ENCODE measurements at places on chromosomes 7 and 10.

- no peak for DNase-seq
These were observed 11.2 kb downstream of the ZFYVE27 start for GRCh38 chr10:97748116-97748515.

DNA sequence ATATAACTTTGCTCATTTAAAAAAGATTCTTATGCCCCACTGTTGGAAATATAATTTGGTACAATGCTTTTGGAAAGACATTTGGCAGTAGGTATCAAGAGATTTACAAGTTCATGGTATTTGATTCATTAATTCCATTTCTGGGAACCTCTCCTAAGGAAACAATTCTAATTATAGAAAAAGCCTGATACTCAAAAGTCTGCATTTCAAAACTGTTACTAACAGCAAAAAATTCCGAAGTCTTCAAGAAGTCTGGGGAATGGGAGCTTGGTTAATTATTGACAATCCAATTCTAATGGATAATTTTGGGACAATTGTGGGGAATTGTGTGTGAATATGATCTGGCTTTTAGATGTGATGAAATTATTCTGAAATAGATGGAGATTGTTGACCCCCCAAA lies 59.6 kb downstream of the HDAC9 start:
- no peak for DNase-seq

GRCh38 chr7:23093546-23093945 lies 12.0 kb upstream of the KLHL7 start:
- DNase-seq, result no peak

GRCh38 chr10:49498425-49498824 lies 40.5 kb downstream of the ERCC6 start:
- DNase-seq, result no peak

- no peak for DNase-seq
These were observed 202.2 kb upstream of the ETV1 start for GRCh38 chr7:14191686-14192098.

- no peak for DNase-seq
These were observed 2.4 kb downstream of the ACTA2 start for GRCh38 chr10:88949912-88950837.

DNA sequence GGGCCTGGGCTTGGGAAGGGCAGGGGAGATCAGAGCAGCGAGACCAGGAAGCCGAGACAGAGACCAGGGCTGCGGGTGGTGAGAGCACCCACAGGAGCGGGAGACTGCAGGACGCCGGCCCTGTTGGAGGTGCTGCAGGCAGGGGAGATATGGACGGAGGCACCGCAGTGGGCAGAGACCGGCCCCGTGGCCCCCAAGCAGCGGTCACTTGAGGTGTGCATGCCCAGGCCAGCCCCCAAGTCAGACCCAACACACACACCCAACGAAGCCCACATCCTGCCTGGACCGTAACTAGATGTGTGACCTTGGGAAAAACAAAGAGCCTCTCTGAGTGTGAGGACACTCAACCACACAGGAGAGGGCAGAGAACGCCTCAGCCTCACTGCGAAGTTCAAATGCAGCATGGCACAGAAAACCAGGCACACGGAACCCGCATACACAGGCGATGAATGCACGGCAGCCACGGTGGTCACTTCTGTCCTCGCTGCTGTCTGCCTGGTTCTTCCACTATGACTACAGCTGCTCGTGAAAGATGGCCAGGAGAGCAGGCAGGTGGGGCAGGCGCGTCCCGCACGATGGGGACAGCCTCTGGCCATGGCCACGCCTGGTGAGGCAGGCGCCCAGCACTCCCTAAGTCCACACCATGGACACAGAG lies 214.7 kb downstream of the MAD1L1 start:
- no peak for DNase-seq

GRCh38 chr10:52678611-52679010 lies 94.0 kb downstream of the MBL2 start:
- no peak for DNase-seq

GRCh38 chr10:95414016-95414830 lies 123.4 kb upstream of the PDLIM1 start:
- no peak for DNase-seq

- no peak for DNase-seq
These were observed 182.8 kb downstream of the MAD1L1 start for GRCh38 chr7:2049782-2050510.

- peak; percentile 31 for DNase-seq
These were observed 33.0 kb downstream of the TMEM106B start for GRCh38 chr7:12244129-12244528.

DNA sequence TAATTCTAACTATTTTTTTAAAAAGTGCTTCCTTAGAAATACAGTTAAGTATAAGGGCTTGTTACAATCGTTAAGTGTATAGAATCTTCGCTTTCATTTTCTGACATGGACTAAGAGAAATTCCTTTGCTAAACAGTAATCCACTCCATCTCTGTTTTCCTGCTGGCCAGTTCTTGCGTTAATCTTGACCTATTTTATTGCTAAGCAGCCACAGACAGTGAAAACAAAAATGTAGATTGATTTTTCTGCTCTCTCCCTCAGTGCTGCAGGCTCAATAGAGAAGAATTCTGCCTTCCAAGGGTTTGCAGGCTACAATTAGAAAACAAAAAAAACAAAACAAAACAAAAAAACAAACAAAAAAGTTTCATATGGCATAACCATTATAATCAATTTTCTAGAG lies 310.4 kb upstream of the ADARB2 start:
- DNase-seq, result no peak

DNA sequence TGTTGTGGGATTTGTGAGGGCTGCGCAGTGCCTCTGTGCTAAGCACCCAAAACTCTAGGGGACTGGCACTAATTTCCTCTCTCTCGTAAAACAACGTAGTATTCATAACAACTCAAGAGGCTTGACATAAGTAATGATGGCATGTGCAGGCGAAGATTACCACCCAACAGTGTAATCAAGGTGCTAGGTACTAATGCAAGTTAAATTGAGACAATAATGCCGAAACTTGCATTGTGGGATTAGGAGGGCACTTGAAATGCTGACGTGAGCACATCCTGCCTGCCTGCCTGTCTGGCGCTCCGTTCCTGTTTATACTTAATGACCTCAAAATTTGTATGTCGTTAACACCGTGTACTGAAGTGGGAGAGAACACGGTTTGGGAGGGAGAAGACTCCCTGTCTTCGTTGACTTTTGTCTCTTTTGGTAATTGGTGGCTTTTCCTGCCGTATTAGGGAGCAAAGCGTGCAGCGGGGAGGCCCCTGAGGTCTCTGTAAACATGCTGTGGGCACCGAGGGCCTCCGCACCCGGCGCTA lies 139.0 kb downstream of the MGMT start:
- no peak for DNase-seq

DNA sequence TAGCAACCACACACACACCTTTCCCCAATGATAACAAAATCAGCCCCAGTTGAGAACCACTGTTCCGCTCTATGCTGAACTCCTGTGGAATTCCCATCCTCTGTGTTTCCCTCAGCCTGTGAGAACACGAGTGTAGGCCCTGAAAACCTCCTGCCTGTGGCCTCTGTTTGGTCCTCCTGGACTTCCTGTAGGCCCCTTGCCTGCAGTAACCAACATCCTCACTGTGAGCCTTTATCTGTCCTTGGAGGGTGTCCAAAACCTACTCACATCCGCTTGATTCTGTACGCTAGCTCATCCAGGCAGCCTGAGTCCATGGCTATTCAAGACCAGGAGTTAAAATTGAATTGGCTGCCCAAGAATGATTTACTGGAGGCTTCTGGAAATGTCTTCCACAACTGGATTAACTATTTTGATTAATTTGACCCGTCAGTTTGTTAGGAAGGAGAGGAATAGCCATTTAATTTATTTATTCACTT lies 149.8 kb downstream of the AKR1D1 start:
- DNase-seq, result no peak

DNA sequence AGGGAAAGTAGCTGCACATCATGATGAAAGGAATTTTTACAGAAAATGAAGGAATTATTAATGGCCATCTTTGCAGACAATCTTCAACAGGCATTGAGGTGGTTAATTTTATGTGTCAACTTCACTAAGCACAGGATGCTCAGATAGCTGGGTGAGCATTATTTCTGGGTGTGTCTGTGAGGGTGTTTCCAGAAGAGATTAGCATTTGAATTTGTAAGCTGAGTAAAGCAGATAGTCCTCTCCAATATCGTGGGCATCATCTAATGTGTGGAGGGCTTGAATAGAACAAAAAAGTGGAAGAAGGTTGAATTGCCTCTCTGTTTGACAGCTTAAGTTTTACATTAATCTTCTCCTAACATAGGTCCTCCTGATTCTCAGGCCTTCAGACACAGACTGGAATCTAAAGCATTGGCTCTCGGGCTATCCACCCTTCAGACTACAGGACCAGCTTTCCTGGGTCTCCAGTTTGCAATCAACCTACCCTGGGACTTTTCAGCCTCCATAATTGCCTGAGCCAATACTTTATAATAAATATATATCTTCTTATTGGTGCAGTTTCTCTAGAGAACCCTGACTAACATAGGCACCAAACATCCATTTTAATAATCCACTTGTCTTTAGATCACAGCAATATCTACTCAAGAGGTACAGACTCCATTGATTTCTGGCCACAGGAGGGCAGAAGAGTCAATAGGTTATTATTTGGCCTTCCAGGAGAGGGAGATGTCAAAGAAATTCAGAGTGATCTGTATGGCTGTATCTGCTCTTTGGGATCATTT lies 10.5 kb upstream of the CRPPA start:
- DNase-seq, result peak; percentile 7

GRCh38 chr7:149686011-149686410 lies 87.4 kb downstream of the ZNF467 start:
- peak; percentile 88 for DNase-seq

GRCh38 chr10:129755158-129755591 lies 208.9 kb downstream of the EBF3 start:
- no peak for DNase-seq

- peak; percentile 61 for DNase-seq
These were observed 7.8 kb downstream of the HPS6 start for GRCh38 chr10:102072673-102073527.

DNA sequence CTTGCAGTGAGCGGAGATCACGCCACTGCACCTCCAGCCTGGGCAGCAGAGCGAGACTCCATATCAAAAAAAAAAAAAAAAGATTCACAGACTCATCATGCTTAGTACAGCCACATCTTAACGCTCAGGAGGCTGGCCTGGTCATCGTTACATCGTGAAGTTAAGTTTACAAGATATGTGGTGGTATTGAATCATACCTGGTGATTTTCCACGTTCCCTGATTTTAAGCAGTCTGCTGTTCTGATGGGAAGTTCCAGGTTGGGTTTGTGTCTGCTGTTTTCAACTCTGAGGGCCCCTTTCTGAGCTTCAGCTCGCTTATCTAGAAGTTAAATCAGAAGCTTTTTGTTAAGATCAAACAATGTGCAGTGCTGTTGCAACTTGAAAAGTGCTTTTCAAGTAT lies 6.9 kb downstream of the PPP2R2D start:
- no peak for DNase-seq

DNA sequence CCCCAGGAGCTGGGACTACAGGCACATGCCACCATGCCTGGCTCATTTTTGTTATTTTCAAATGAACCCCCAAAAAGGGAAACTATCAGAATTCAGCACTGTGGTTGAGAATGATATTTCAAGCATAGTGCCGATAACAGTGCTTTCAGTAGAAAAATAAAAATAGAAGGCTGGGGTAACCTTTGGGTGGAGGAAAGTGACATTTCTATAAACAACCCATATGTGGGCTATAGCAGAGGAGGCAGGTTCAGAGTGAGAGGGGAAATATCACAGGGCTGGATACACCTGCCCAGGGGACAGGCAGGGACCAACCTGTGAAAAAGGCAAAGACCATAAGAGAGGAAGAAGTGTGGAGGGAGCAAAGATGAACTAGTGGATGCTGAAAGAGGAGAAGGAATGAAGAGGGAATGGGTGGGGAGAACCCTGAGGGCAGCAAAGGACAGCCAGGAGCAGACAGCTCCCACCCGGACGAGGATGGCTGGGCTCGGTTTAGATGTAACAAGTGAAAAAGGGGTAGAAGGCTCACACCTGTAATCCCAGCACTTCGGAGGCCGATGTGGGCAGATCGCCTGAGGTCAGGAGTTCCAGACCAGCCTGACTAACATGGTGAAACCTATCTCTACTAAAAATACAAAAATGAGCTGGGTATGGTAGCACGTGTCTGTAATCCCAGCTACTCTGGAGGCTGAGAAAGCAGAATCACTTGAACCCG lies 56.5 kb downstream of the MAP3K8 start:
- no peak for DNase-seq

- DNase-seq, result peak; percentile 76
These were observed 181.7 kb downstream of the ST7 start for GRCh38 chr7:117134889-117135552.

DNA sequence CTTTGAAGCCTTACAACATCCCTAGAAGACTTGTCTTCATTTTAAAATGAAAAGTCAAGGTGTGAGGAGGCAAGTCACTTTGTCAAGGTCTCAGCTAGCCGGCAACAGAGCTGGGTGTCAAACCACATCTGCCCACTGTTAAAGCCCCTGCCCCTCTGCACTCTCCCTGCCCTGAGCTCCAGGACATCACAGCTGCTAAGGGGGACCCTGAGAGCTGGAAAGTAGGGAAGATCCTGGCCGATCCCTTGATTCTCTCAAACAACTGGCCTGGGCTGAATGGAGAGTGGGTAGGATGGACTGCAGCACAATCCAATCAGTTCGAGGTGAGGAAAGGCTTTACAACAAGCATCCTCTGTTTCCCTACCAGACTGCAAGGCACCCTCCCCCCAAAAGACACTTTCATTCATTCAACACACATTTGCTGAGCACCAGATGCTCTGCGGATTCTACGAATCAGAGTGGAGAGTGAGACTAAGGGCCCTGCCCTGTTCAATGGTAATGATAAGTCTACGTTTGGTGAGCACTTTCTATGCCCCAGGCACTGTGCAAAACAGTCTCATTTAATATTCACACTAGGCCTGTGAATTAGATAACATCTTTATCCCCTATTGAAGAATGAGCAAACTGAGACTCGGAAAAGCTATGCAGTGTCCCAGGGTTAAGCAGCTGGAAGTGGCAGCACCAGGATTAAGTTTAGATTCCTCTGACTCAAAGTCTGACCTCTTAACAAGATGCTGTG lies 148.1 kb downstream of the HERPUD2 start:
- no peak for DNase-seq

GRCh38 chr7:38335492-38336147 lies 62.2 kb upstream of the TARP start:
- peak; percentile 98 for DNase-seq

- DNase-seq, result no peak
These were observed 435.2 kb downstream of the PLXNA4 start for GRCh38 chr7:132141109-132141508.

DNA sequence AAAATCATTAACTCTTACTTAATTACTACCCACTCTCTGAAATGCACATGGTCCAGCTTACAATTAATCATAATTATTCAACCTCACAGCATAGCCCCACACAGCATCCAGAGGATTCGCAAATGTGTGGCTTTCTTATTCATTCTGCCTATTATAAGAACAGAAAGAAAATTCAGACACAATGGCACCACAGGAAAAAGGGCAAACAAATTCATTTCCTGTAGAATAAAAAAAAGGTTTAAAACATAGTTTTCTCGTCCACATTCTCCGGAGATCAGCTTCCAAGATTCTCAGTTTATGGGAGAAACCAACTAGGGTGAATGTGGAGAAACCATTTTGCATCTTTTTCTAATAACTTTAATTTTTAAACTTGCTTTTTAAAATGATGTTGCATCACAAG lies 201.6 kb downstream of the PARD3 start:
- no peak for DNase-seq

GRCh38 chr10:131238669-131239280 lies 72.7 kb downstream of the TCERG1L start:
- no peak for DNase-seq

- DNase-seq, result no peak
These were observed 472.5 kb upstream of the SEMA3D start for GRCh38 chr7:85659364-85659763.

GRCh38 chr7:6648815-6649104 lies 11.6 kb downstream of the ZNF316 start:
- no peak for DNase-seq

- DNase-seq, result no peak
These were observed 129.2 kb downstream of the APBB1IP start for GRCh38 chr10:26567351-26567721.

Data from MV-4-11 (cell line).